ENCODE measurements at places on chromosomes 5 and 9. TPM values are rescaled to one million over a fixed set of nuclear protein-coding genes. Genes with fewer than 3 reads are reported as not detected.

JAKMIP2 gene
- 0.16 TPM for total RNA-seq

CCL28 gene
- 0.81 TPM for total RNA-seq

CNTNAP3B gene
- 6.8 TPM for total RNA-seq

ESM1 gene
- total RNA-seq: 0.19 TPM

SH2D3C gene
- total RNA-seq: 21.3 TPM

SLC46A2 gene
- not detected for total RNA-seq

NR3C1 gene
- 56.1 TPM for total RNA-seq

TRIM7 gene
- 14.4 TPM for total RNA-seq

- DNase-seq: no peak
These were observed 23.8 kb upstream of the SH3RF2 start for GRCh38 chr5:145912594-145912993.

DNA sequence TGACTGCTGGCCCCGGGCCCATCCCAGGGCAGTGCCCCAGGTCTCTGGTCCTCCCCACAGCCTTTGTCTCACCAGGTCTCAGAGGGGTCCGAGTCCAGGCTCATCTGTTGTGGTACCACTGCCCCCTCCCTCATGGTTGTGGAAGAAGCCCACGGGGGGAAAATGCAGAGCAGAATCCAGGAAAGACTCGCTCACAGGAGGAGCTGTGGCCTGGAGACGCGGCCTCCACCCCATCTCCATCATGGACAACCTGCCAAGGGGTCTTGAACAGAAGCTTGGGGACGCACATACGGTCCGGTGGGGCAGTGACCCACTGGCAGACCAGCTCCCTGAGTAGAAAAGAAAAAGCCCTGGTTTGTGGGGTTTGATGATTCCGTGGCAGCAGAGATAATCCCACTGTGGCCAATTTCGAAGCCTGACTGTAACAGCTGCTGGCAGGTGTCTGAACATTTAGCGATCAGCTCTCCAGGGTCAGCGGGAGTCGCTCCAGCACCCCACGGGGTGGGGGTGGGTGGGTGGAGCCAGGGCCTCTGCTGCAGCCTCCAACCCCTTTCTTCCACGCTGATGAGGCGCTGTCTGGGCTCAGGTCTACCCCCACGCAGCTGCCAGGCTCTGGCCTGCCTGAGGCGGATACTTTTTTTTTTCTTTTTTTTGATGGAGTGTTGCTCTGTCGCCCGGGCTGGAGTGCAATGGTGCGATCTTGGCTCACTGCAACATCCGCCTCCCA lies 1.9 kb upstream of the GRIN1 start:
- peak; percentile 16 for DNase-seq

- DNase-seq: no peak
These were observed 213.7 kb downstream of the TMEM38B start for GRCh38 chr9:105908069-105908468.

DNA sequence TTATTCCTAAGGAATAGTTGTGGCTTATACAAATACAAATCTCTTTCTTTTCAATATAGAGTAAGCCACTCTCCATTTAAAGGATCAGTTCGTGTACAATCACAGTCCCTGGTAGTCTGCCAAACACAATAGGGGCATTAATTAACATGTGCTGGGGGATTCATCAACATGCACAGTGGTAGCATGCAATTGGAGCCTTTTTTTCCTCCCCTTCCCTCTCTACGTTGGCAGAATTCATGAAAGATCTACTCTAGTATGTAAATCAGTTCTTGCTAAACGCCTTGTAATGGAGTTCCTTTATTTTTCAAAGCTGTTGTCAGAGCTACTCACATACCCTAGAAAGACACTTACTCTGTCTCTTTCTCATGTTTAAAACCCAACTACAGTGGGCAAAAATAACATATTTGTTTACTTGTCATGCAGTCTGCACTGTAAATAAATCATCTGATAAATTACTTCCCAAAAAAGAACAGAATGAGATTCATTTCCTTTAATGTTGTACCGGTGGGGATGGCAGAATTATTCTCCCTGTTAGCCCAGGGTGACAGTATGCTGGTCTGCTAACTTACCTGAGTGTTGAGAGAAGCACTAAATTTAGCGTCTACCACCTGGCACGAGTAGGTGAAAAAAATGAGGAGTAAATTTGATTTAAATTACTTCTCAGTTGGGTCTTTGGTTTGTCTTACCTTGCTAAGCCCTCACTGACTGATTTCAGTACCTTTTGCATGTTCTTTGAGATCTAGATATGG lies 341.5 kb upstream of the CCNH start:
- DNase-seq: no peak

DNA sequence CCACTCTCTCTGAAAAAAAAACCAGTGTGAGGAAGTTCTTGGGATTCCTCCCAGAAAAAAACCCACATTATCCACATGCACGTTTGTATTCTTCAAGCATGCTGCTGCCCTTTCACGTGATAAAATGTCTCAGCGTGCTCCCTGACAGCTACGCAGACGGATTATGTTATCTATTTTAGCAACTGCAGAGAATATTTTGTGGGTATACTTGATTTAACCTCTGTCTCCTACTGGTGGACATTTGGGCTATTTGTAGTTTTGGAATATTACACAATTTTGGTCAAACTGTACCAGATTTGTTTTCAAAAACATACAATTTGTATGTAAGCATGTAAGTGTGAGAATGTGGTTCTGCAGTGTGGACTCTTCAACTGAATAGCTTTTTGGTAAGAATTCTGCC lies 10.7 kb downstream of the PRRC2B start:
- DNase-seq: no peak

GRCh38 chr5:103298117-103298516 lies 39.6 kb downstream of the MACIR start:
- no peak for DNase-seq

- DNase-seq: no peak
These were observed 120.7 kb downstream of the MYO10 start for GRCh38 chr5:16815432-16815831.

GRCh38 chr9:122070728-122071515 lies 22.2 kb downstream of the TTLL11 start:
- no peak for DNase-seq

- no peak for DNase-seq
These were observed 106.3 kb upstream of the NR3C1 start for GRCh38 chr5:143509758-143510221.

- DNase-seq: no peak
These were observed 20.5 kb downstream of the RAPGEF1 start for GRCh38 chr9:131719262-131719908.

DNA sequence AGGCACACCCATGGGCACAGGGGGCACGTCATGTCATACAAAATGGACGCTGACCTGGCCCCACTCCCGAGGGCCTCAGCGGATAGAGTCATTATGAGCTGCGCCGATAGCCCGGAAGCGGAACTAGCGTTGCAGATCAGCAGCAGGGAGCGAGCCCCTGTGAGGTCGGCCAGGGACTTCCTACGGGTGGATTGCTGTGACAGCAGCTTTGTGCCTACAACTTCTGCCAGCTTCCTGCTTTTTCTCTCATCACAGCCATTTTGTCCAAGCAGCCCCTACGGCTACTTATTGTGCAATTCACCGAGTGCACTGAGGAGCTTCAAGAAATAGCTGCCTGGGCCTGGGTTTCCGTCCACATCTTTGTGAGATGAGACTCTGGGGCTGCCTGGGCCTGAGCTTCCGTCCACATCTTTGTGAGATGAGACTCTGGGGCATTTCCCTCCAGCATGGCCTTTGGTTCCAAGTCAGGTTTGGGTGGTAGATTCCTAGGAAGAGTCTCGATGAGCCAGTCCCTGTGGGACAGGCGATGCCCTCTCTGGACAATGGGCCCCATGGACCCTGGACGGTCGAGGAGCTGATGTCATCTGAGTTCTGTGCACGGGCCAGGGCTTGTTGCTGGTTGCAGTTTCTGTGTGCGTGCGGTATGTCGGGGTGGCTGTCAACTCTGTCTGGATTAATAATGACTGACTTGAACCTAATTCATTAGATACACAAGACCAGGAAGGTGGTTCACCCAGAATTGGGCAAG lies 67.0 kb upstream of the GNE start:
- peak; percentile 75 for DNase-seq

DNA sequence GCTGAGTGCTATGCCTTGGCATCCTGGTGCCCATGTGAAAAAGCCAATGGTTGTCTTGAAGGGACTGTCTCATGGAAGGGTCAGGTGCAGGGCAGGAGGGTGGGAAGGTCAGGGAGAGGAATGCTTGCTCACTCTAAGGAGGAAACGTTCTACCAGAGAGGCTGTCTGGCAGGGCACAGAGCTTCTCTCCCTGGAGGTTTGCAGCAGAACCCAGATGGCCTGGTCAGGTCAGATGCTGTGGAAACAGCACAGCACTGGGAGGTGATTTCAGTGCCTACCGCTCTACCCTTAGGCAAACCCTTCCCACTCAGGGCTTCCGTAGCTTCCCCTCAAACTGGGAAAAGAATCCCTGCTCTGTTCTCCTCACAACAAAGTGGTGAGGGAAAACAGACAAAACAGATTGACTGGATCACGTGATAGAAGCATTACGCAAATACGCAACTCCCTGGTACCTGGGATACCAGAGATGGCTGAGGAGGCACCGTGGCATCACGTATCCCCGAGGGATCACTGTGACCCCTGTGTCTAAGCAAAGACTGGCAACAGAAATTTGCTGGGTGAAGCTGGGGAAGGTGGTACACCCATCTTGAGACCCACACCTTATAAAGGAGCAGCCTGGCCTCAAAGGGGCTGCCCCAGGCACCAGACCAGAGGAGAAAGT lies 3.9 kb upstream of the MGAT1 start:
- no peak for DNase-seq

DNA sequence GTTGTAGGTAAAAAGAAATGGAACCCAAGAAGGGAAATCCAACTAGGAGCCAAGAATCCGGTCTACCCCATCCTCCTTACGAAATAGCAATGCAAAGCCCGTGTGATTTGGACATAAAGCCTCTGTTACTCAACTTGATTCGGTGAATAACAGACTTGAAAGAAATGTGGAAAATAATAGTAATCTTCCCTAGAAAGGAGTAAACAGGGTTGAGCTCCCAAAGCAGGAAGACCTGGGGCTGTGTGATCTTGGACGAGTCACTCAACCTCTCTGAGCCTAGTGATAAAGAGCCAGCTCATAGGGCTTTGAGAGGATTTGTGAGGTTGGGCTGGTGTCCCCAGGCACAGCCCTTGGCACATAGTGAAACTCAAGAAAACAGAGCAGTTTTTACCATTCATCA lies 42.7 kb upstream of the IL17B start:
- DNase-seq: no peak

- DNase-seq: peak; percentile 72
These were observed 702.1 kb downstream of the SEMA5A start for GRCh38 chr5:8843771-8844170.

GRCh38 chr5:52800394-52801213 lies 12.9 kb downstream of the ITGA1 start:
- peak; percentile 83 for DNase-seq

DNA sequence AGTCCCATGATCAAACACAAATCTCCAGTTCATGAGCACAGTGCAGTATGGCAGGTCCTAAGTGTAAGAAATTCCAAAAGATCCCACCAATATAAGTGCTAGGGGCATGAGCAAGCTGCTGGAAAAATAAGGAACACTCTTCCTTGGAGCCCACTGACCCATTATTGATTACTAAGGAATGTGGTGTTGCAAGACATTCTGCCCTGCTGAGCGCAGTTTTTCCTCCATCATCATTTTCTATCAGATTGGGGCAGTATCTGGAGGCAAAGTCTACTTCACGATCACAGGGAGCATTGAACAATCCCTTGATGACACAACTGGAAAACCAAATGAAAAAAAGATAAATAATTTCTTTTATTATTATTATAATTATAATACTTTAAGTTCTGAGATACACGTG lies 129.2 kb downstream of the UGCG start:
- no peak for DNase-seq

GRCh38 chr9:88781628-88782391 lies 209.5 kb upstream of the S1PR3 start:
- DNase-seq: no peak
